Activated CD4-positive, alpha-beta T cell treated with anti-CD3 and anti-CD28 coated beads, Interleukin-2, Interleukin-4, amounts not matched to agents 100 ng/mL and 50 ng/mL, durations not matched to agents 16 hours and 8 hours (primary cell): ENCODE measurements at places on chromosomes 6 and 20.

GRCh38 chr20:11035211-11035610, 361.4 kb upstream of the JAG1 start:
- DNase-seq, result no peak

DNA sequence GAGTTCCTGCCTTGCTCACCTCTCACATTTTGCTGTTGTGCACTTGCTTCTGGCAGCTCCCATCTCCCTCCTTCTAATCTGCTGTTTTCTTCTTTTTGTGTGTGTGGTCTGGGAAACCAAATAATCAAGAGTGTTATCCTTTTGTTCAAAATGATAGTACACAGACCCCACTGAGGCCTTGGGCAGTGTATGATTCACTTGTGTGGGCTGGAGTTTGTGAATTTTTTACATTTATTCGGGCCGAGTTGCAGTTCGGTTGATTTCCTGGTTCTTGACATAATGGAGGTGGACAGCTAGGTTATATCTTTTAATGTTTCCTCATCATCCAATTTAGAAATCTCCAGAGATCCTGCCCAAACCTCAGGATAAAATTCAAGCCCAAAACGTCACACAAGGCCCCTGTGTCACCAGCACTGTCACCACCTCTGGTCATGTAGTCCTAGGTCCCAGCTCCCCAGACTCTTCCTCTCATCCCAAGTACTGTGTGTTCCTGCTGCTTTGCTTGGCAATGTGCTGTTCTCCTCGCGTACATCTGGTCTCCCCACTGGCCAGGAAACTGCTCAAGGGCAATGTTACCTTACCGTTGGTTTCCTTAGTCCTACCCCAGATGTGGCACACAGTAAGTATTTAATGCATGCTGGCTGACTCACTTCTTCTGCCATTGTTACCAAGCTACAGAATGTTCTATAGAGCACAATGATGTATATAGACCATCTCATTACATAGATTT, 55.7 kb upstream of the PHACTR2 start:
- no peak for DNase-seq

DNA sequence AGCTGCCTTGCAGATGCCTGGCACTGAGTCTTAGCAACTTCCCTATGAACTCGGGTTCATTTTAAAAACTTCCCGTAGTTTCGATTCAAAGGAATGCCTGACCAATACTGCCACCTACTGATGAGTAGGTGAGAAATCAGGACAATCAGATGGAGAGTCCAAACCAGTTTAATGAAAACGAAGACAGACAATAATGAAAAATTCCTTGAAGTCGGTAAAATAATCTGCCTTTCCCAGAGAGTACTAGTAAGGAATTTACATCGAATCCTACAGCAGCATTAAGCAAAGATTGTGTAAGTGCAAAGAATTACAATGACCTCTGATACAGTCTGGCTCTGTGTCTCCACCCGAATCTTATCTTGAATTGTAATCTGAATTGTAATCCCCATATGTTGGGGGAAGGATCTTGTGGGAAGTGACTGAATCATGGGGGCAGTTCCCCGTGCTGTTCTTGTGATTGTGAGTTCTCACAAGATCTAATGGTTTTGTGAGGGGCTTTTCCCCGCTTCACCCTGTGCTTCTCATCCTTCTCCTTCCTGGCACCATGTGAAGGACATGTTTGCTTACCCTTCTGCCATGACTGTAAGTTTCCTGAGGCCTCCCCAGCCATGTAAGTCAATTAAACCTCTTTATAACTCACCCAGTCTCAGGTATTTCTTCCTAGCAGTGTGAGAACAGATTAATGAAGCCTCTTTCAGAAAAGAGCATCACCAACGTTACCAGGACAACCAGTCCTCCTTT, 134.4 kb downstream of the ARHGAP18 start:
- peak; percentile 10 for DNase-seq

DNA sequence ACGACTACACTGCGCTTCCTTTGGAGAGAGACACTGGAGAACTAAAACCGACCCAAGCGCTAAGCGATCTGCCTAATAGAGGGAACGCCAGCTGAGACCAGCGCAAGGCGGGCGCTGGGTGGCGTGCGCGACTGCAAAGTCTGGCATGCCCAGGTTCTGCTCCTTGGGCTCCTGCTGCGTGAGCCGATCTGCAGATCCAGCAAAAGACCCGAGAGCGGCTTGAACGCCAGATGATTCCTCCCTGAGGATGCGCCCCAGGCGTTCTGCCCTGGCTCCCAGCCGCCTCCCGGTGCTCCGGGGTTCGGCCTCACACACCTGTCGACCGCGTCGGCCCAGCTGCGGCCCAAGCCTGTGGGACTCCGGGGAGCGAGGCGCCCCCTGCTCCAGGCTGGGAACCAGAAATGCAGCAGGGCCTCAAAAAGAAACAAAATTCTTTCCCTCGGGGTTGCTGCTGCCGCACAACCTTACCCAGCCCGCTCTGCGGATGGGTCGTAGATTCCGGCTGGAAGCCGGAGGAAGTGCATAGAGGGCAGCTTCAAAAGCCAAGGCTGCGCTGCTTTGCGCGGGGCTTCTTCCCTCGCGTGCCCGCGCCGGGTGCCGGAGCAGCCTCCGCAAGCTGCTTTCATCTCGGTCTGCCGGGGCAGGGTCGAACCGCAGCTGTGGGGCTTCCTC, 17.9 kb upstream of the PRDM13 start:
- peak; percentile 70 for DNase-seq

DNA sequence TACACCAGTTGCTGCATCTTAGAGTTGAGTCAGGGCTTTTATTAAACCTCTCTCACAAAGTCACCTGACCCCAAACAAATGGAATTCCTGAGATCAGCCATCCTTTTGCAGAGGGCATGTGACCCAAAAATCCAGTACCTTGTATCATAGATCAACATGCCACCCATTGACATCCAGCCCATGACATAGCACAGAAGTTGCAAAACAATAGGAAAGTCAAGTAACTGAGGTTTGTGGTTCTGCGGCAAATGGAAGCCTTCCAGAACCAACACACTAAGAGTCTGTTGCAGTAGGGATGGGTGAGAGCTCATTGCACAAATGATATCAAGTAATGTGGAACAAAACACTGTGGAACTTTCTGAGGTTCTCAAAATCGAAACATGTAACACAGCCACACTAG, 111.2 kb downstream of the PDE7B start:
- no peak for DNase-seq

DNA sequence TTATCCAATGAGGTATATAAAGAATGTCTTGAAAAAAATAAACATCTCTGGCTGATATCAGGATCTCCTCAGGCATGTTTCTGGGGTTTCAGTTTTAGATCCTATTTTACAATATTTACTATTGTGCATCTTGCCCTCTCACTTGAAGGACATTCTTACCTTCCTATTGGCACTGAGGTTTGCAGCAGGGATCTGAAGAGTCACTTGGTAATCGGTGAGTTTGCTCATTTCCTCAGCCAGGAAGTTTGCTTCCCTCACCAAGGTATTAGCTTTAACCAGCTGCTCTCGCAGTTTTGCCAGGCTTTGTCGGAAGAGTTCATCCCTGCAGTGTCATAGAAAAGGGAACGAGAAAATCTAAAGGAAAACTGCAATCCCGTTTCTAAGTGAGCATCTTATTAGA, 101.9 kb upstream of the NUP153 start:
- no peak for DNase-seq

DNA sequence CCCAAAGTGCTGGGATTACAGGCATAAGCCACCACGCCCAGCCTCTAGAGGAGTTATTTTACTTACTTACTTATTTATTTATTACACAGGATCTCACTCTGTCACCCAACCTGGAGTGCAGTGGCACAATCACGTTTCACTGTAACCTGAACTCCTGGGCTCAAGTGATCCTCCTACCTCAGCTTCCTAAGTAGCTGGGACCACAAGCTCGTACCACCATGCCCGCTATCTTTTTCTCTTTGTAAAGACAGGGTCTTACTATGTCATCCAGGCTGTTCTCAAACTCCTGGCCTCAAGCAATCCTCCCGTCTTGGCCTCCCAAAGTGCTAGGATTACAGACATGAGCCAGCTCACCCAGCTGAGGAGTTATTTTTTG, 1.6 kb upstream of the TRIB3 start:
- no peak for DNase-seq

- no peak for DNase-seq
Measured at GRCh38 chr20:61830991-61831390, 234.7 kb downstream of the TAF4 start.

DNA sequence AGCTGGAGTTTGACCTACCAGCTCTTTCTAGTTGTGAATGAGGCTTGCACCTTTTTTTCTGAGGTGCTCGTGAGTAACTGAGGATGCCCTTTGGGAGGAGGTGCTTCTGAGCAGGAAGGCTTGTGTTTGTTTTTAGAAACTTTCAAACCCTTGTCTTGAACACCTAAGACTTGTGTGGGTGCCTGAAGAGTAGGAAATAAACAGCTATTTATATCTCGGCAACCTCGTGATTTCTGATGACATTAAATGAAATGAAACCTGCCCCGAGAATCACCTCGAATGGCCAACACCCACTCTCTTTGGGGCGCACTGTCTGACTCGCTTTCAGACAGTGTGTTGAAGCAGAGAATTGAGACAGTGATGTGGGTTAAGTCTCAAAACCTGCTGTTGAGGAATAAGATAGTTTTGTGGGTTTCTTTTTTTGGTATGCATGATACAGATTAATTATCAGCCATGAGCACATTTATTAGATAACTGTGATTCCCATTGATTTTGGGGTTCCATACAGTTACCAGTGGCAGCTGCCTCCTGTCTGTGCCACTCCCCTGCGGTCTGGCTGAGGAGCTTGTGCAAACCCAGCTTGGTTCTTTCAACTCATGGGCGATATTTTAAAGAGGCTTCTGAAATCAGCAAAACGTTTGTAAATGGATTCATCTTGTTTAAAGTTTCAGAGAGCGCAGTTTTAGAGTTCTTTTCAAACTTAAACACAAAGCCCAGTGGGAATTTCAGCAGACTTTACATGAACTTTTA, 8.4 kb downstream of the IRF4 start:
- peak; percentile 53 for DNase-seq

DNA sequence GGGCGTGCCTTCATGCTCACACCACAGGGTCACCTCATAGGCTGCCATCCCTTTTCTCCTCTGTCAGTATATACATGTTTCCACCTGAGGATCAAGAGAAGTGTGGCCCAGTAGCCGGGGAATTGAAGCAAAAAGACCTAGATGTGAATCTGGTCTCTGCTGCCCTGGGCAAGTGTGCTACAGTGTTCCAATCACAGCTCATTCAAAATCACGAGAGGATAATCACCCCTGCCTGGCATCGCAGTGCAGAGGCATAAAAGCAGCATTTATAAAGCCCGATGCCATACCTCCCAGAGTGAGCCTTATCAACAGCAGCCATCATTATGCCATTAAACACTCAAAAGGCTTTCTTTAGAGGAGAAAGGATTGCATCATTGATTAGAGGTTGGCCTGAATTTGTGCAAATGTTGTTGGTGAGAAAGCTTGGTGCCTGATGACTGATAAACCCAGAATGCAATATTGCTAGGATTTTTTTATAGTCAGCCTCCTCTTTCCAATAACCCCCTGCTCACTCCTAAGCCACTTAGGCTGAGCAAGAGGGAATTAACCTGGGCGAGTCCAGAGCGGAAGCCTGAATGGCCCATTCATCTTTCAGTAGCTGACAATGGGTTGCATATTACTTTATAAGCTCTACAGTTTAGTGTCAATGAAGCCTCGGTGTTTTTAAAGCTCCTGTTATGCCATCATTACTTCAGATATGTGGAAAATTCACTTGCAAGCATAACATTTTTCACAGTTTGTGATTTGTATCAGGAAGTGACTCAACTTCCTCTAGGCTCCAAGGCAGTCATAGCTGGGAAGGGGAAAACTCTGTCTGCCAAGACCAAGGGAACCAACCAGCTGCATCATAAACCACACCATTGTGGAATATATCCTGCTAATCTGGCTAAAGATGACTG, 92.5 kb upstream of the NXT1 start:
- DNase-seq, result no peak

- DNase-seq, result no peak
Measured at GRCh38 chr6:42137194-42137753, 5.1 kb downstream of the C6orf132 start.

DNA sequence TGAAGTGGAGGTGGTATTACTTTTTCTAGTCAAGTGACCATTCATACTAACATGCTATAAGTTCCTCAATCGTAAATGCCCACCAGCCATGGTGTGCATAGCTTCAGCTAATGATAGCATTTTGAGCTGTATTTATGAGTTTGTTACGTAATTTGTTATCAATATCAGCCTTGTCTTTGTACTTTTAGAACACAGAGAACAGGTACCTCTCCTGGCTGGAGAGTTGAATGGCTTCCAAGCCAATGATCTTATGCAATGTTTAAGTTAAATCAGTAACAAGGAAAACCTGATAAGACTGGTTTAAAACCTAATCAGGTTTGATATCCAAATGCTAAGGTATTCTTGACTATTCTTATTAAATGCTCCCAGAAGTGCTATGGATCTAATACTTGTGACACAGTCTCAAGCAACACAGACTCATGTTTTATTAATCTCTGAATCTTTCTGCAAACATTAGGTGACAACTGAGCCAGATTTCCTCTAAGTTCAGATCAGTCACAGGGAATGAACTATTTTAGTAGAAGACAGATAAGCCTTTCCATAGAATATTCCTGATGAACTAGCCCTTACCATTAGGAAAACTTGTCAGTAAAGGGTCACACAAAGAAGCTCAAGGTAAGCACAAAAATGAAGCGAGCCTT, 154.8 kb downstream of the PTPRK start:
- no peak for DNase-seq

DNA sequence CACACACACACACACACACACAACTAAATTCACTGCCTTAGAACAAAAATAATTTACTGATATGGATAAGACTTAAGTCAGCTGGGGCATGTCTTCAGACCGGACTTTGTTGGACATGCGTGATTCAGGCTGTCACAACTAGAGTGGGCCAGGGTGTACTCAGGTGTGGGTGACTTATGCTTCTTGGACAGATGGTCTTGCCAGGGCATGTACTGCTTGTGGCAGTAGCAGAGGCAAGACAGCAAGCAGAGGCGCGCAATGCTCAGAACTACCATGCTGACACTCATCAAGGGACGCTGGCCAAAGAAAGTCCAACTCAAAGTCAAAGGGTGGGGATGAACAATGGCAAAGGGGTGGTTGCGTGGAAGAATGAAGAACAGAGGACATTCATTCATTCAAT, 437.5 kb downstream of the CBLN4 start:
- DNase-seq, result no peak

DNA sequence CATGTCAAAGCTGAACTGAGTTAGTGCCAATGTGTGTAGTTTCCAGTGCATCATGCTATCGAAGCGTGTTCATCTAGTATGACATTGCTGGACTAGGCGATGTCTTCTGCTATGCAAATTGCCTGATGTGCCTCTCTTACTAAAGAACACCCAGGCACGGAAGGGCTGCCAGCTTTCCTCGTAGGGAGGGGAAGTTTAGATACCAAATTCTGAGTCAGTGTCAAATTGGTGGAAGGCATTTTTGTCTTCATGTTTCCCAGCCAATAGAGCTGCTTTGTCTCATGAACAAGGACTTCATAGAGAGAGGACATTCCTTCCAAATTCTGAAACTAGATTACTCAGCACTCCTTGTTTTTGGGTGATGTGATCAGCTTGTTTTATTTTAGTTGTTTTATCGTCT, 320.1 kb downstream of the BTBD3 start:
- no peak for DNase-seq

DNA sequence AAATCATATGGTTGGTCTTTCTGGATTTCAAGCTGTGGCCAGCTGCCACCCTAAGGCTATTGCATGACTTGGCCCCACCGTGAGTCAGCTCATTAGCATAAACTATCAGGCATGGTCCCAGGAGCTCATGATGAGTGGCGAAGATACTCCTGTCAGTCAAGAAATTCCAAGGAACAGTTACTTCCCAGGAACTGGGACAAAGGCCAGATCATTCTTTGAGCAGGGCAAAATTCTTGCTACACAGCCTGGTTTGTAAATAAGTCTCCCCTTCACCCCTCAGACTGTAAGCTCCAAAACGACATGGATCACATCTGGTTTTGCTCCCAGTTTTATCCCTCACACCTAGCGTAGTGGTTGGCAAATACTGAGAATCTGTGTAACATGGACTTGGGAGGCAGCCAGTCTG, 33.0 kb upstream of the KIAA1586 start:
- DNase-seq, result no peak
